NCI-H1417 (cell line): ENCODE measurements at places on chromosomes 1 and 21.

- peak; percentile 9 for DNase-seq
These were observed 13.7 kb upstream of the MPC2 start for GRCh38 chr1:167950569-167950968.

- DNase-seq: no peak
These were observed 11.5 kb upstream of the S100A2 start for GRCh38 chr1:153577138-153577537.

GRCh38 chr21:44870748-44871495 is 2.6 kb downstream of the PTTG1IP start:
- no peak for DNase-seq

- DNase-seq: no peak
These were observed 50.9 kb upstream of the TRABD2B start for GRCh38 chr1:48048064-48048463.

- no peak for DNase-seq
These were observed 38.8 kb upstream of the HAO2 start for GRCh38 chr1:119329541-119330461.

GRCh38 chr1:200354243-200354642 is 55.6 kb downstream of the ZNF281 start:
- DNase-seq: no peak

DNA sequence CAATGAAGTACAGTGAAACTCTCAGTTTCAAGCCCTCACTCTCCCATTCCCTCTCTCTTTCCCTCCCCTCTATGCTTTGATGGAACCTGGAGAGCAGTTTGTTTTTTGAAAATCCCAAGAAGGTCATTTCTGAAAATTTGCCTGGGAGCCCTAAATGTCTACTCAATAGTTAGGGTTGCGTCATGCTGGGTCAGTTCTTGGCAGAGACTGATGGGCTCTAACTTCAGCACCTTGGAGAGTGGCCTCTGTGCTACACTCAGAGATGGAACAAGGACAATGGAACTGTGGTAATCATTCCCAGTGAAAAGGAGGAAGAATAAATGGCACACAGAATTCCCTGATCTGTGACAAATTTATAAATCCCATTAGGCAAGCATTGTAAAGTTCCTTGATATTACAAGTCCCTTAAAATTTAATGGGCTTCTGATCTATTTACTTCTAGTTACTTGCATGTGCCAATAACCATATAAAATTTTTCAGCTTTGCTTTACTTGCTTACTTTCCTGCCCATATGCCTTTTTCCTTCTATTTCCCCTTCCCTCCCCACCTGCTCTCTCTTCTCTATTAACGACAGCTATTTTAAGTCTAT is 182.9 kb upstream of the KCND3 start:
- DNase-seq: no peak

GRCh38 chr1:203177036-203177405 is 1.4 kb upstream of the MYBPH start:
- DNase-seq: no peak

DNA sequence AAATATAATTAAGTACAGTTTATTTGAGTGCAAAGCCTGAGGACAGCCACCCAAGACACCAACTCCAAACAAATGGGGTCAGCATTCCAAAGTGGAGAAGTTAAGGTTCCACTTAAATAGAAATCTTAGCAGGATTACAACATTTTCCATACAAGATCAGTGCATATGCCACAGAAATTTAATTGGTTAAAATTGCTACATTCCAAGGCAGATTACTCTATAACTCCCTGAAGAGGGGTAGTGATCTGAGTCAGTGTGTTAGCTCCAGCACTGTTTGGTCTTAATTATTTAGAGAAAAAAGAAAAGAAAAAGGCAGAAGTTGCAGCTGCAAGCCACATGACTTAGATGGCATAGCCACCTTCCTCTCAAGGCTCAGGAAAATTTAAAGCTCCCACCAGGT is 297.5 kb downstream of the HHIPL2 start:
- DNase-seq: no peak

DNA sequence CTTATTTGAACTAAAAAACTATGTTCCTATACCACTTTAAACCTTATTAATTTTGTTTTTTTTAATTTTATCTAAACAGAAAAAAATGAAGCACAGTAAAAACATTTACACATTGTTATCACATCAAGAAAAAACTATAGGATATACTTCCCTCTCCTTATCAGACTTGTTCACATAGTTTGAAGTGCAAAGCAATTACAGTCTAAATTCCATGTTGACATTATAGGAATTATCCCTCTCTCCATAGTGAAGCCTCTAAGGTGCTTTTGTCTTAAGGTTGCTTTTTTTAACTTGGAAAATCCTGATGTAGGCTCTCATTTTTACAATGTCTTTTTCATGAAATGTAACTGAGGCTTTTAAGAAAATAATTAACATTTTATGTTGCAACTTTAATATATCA is 85.8 kb downstream of the RGS21 start:
- no peak for DNase-seq

- DNase-seq: no peak
These were observed 93.7 kb upstream of the C1orf174 start for GRCh38 chr1:3993619-3994375.

GRCh38 chr1:233412812-233413211 is 85.3 kb downstream of the MAP3K21 start:
- no peak for DNase-seq

DNA sequence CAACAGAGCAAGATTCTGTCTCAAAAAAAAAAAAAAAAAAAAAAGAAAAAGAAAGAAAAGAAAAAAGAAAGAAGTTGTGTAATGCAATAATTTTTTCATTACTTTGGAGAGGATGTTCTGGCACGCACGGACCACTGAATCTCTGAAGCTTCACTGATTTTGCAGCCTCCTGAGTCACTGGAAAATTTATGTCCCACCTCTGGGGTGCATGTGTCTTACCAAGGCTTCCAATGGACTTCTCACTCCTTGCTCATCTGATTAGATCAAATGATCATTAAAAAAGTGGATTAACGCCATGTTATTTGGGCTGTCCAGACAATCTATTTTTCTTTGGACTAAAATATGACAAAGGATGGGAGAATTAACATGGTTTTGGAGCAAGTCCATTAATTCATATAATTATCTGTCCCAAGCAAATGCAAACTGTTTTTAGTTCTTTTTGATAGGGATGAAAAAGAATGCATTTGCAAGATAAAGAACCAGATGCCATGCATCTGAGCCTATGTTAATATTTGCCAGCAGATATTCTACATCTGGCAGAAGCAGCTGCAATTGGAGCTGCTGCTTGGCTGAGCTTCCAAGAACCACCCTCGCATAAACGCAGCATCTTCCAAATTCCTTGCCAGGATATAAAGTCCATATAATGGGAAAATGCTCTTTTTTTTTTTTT is 10.1 kb upstream of the MAP1LC3C start:
- no peak for DNase-seq
